T-helper 2 cell (primary cell): ENCODE measurements at places on chromosomes 12 and 14.

DNA sequence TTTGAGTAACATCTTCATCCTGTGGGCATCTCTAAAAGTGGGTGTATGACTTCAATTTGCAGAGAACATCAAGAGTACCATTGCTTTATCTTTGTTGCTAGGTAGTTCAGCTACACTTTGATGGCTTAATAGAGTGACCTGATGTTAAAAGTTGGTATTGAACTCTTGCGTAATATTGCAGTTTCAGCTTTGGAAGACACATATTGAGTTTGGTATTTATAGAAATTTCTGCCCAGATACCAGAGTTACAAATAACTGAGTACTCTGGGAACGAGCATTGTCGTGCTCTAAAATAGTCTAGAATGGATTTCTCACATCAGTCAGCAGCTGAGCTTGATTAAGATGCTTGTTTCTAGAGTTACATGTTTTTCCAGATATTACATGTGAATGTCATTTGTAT is 24.8 kb upstream of the AKAP5 start:
- no peak for DNase-seq

DNA sequence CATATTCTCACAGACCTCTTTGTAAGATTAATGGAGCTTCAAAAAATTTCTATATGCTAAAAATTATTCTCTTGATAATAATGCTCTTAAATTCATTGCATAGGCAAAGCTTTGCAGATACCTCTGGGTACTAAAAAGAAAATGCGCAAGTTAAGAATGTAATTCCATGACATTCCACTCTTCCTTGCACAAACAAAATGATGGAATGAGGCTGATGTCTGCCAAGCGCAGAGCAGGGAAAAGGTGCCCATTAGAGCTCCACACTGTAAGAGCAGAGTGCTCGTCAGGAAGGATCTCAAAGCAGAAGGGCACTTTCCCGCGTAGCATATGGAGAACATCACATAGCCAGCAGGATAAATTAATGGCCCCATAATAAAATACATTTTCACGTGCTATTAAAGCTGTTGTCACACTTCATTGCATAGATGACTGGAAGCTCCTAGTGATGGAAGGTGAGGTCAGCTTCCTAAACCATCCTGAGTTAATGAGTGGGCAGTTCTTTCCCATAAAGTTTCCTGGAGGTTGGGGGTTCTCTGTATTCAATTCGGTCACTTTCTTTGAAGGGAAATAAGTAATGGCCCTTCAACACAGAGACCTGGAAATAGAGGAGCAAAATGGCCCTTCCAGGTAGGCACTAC is 1058.9 kb downstream of the GALC start:
- DNase-seq: no peak

DNA sequence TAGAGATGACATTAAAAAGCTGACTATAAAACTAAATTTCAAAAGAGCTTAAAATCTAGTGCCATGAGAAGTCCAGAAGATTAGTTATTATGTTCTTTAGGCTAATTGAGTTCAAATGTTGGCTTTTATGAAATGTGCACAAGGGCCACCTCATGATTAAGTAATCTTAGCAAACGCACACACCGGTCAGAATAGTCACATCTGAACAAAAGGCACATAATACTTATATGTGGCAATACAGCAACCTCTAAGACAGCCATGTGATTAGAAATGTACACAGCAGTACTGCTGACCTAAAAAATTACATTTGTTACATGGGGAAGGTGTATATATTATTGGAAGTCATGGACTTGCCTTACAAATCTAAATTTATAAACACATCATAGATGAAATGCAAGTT is 344.7 kb upstream of the GARIN6 start:
- no peak for DNase-seq

DNA sequence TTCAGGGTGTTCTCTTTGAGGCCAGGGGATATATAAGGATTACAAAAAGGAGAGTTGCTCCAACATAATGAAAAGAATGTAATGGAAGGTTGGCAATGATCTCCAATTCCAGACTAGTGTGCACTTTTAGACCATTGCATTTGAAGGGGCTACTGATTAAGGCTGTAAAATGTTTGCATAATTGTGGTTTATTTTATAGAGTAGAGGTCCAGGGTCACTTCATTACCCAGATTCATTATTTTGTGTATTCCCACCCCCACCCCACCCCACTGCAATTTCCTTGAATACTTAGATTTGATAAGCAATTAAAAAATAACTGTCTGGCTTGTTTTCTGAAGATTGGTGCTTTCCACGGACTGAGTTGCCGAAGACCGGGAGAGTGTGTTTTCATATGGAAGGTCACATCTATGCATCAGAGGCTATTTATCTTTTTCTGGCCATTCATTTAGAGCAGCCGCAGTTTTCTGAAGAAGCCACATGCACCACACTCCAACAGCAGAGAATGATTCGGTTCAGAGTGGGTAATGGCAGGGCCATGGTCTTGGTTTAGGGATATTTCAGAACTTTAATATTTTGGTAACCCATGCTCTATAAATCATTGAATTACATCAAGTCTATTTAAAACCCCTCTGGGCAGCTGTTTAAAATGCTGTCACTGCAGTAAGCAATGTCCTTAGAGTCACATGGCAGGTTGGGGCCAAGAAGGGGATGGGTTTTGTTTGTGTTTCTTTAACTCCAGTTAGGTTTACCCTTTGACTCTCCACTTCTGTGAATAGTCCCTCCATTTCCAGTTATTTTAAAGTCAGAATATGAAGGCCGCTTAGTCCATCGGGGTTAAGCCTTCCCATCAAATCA is 94.6 kb downstream of the TMEM30B start:
- DNase-seq: no peak

DNA sequence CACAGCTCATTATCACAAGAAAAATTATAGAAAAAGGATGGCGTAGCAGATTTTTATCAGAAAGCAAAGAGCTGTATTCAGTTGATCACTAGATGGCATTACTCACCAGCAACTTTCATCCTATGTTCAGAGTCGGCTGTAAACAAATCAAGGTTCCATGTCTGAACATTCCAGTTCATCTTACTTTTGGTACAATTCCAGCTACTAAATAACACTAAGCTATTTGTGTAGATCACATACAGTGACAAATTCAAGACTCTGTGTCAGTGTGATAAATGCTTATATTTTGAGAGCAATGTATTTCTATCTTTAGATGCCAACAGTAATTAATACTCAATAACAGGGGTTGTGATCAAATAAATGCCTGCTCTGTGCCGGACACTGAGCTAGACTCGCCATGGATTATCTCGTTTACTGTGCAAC is 30.1 kb downstream of the NRDE2 start:
- DNase-seq: peak; percentile 46

GRCh38 chr12:108633081-108633533 is 587 bp downstream of the SELPLG start:
- DNase-seq: no peak

- no peak for DNase-seq
Observed at GRCh38 chr12:5430641-5431603, 986 bp upstream of the NTF3 start.
